ENCODE measurements at places on chromosomes 16 and 17.

- ATAC-seq = no peak
These were observed 18.5 kb downstream of the CYTH1 start for GRCh38 chr17:78763561-78763960.

DNA sequence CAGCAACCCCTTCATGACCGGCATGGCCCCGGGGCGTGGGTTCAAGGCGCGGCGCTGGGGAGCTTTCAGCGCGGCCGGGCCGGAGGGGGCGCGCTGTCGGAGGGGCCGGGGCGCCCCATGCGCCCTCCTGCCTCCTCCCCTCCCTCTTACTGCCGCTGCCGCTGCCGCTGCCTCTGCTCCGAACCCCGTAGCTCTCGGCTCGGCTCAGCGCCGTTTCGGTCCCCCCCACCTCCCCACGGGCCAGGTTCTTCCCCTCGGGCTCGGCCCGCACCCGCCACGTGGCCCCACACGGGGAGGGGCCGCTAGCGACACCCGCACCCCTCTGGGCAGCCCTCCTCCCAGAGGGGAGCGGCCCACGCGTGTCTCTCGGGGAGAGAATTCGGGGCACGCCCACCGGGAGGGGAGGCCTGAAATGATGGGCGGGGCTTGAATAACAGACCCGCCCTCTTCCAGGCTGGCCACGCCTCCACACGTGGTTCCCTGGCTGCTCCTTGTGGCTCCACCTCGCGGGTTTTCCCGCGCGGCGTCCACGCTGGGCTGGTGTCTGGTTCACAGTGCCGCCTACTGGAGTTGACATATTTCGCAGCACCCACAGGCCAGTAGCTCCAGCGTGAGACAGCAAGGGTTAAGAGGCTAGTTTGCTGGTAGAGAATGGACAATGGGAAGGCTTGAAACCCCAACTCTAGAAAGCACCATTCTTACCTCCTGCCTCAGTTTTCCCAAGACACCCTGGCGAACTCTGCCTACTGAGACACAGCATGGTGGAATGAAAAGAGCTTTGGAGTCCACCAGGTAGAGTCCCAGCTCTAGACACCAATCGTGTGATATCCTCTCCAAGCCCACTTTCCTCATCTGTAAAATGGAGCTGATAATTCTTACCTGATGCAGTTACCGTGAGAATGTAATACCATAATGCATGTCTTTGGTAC, at the start of gene KCNH4:
Gene KCNH4, minus strand, starts transcription at position 221 of the 929 bp plus-strand sequence. Its CDS starts 197 bp downstream, at position 24.
- no peak for ATAC-seq

- no peak for ATAC-seq
These were observed 5.5 kb upstream of the MAF start for GRCh38 chr16:79605999-79606398.

DNA sequence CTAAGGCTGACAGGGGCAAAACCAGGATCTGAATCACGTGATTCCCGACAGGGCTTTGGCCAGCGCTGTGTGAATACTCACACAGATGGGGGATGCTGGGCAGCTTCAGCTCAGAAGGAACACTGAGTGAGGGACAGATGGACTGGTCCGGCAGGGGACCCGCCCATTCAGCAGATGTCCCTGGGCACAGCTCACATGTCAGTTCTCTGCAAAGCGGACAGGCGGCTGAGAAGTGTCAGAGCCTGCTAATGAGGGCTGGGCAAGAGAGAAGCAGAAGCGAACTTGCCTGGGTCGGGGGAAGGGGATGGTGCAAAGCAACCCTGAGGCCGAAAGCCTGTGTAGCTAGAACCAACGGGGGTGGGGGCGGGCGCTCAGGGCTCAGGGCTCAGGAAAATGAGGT, 11.9 kb upstream of the GLIS2 start:
- ATAC-seq = no peak
